ENCODE measurements at places on chromosomes 7 and 10. TPM values are rescaled to one million over a fixed set of nuclear protein-coding genes. Genes with fewer than 3 reads are reported as not detected.

GRCh38 chr7:45092100-45092930 is 3.5 kb upstream of the NACAD start:
- H3K4me3 ChIP-seq = no peak overlapping the region
- peaks cover 5% of the 10 kb centered on the region for H3K4me1 ChIP-seq

- H3K4me1 ChIP-seq = peaks cover 7% of the 10 kb centered on the region
- H3K4me3 ChIP-seq = no peak overlapping the region
- no peak for DNase-seq
Measured at GRCh38 chr10:47081264-47081663, 170.0 kb downstream of the PTPN20 start.

GRCh38 chr7:125605241-125605640 is 675.6 kb upstream of the POT1 start:
- H3K27ac ChIP-seq = no peak overlapping the region
- no peaks in the 10 kb centered on the region for H3K36me3 ChIP-seq
- no peaks in the 10 kb centered on the region for H3K27me3 ChIP-seq
- DNase-seq = no peak
- no peak overlapping the region for H3K4me3 ChIP-seq
- peaks cover 15% of the 10 kb centered on the region for H3K4me1 ChIP-seq

- peaks cover 4% of the 10 kb centered on the region for H3K36me3 ChIP-seq
- peaks cover 16% of the 10 kb centered on the region for H3K4me1 ChIP-seq
- H3K4me3 ChIP-seq = peak overlapping the region; percentile 27
- H3K27ac ChIP-seq = no peak overlapping the region
- DNase-seq = no peak
Measured at GRCh38 chr7:128792471-128793180, 858 bp downstream of the CCDC136 start.

DNA sequence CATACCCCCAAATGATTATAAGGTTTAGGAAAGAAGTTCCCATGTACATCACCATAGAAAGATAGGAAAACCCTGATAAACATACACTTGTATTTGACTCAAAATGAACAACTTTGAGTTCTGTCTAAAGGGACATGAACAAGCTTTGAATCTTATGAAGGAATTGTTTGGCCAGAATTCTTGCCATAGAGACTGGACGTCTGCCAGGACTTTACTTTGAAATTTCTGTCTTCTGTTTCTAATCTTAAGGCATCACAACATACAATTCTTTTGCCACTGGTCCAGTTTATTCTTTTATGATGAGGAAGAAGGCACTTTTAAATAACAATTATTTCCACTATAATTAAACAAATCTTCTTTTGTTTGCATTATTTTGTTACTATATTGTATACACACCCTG is 26.2 kb upstream of the CYP26C1 start:
- H3K4me3 ChIP-seq = no peak overlapping the region
- H3K27ac ChIP-seq = no peak overlapping the region
- H3K36me3 ChIP-seq = no peaks in the 10 kb centered on the region
- peaks cover 49% of the 10 kb centered on the region for H3K4me1 ChIP-seq

DNA sequence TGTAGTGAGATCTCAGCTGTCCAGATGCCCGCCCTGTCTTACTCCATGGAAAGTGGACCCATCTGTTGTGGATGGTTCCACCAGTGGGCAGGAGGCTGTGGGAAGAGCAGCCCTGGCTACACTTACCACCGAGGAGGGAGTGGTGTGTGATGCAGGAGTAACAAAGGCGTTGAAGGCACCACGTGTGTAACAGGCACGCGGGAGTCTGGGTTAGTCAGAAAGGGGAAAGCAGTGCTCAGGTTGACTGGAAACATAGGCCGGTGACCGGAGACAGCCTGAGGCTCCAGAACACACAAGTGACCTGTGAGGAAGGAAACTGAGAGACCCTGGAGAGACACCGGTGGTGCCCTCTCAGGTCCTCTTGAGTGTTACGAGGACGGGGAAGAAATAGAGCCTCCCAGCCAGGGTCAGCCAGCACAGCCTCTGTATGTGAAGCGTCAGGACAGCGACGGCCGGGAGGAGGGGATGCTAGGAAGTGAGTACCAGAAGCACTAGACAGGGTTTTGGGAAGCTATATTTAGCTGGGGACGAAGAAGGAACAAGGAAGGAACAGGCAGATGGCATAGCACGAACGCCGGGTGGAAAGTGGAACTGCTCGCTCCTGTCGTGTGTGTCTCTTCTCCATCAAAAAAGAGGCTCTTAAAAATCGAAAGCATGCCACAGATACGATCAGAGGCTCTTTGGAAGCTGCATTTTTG is 51.7 kb downstream of the DAGLB start:
- peaks cover 71% of the 10 kb centered on the region for H3K4me1 ChIP-seq
- peaks cover 15% of the 10 kb centered on the region for H3K36me3 ChIP-seq
- H3K27ac ChIP-seq = peak overlapping the region; percentile 50
- DNase-seq = no peak
- H3K27me3 ChIP-seq = no peaks in the 10 kb centered on the region
- no peak overlapping the region for H3K4me3 ChIP-seq

- H3K36me3 ChIP-seq = no peaks in the 10 kb centered on the region
- no peaks in the 10 kb centered on the region for H3K4me1 ChIP-seq
- no peak overlapping the region for H3K4me3 ChIP-seq
Measured at GRCh38 chr7:17029150-17029549, 147.4 kb upstream of the AGR3 start.

Gene PPP1R17
- not detected for total RNA-seq

DNA sequence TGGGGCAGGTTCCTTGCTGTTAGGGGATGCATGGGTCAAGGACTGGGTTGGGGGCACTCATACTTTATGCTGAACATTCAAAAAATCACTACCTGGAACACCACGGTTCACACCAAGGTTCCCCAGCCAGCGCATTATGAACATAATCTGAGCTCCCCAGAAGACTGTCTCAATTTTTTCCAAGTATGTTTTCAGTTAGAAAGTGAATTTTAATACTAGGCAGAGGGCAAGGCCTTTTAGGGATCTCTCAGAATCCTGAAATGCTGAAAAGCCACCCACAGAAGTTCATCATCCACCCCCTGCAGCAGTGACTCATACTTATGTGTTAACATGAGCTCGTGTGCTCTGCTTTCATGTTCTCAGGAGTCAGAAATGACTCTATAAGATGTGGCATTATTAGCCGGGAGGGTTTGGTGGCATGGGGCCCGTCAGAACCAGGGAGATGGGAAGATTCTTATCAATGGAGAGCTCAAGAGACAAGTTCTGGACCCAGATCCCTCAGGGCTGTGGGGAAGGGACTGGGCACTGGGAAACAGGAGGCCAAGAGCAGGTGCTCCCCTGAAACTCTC is 185.2 kb upstream of the ITGB1 start:
- no peak for DNase-seq
- peaks cover 14% of the 10 kb centered on the region for H3K4me1 ChIP-seq
- no peaks in the 10 kb centered on the region for H3K27me3 ChIP-seq
- H3K4me3 ChIP-seq = no peak overlapping the region
- no peaks in the 10 kb centered on the region for H3K36me3 ChIP-seq

Gene TSPAN33
- total RNA-seq = 5.7 TPM

DNA sequence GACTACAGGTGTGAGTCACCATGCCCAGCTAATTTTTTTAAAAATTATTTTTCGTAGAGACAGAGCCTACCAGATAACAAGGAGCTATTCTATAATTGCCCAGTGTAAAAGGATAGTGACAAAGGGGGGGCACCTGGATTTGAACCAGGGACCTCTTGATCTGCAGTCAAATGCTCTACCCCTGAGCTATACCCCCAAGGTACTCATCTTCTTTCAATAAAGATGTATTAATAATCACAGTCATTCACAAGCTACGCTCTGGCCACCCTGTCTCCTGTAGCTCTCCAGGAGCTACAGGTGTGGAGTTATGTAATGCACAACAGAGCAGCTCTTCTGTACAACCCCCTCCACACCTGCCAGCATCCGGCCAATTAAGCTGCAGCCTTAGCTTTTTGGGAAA is 83.5 kb downstream of the ZNF777 start:
- no peaks in the 10 kb centered on the region for H3K4me1 ChIP-seq
- DNase-seq = no peak
- no peak overlapping the region for H3K27ac ChIP-seq
- H3K27me3 ChIP-seq = peaks cover 6% of the 10 kb centered on the region

DNA sequence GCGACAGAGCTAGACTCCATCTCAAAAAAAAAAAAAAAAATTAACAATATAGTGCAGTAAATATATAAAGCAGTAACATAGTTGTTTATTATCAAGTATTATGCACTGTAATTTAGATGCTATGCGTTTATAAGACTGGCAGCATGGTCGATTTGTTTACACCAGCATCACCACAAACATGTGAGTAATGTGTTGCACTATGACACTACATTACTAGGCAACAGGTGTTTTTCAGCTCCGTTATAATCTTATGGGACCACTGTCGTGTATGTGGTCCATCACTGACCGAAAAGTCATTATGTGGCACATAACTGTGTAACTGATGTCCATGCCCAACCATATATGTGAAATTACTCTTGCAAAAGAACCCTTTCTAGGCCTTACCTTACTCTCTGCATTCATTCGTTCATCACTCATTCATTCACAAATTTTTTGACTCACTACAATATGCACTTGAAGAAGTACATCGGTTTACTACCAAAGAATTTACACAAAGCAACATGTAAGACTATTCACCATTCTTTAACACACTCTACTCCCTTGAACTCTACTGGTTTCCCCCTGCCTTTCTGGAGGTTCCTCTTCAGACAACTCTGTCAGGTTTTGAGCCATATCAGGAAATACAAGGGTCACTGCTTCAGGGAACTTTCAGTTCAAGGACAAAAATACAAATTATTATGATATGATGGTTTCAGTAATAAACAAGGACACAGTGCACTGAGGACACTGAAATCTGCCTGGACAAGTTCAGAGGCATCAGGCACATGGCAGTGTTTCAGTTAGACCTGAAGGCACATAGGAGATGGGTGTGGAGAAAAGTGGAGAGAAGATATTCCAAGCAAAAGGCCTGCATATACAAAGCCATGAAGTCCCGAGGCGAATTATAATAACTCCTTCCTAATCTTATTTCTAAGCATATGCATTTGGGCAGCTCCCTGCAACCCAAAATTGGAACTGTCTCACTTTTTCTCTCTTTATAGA is 17.4 kb downstream of the ITGB1 start:
- peak overlapping the region; percentile 15 for H3K4me3 ChIP-seq
- H3K4me1 ChIP-seq = peaks cover 77% of the 10 kb centered on the region
- peak overlapping the region; percentile 95 for H3K27ac ChIP-seq
- H3K27me3 ChIP-seq = no peaks in the 10 kb centered on the region

GRCh38 chr7:69395061-69395714 is 203.1 kb upstream of the AUTS2 start:
- no peaks in the 10 kb centered on the region for H3K27me3 ChIP-seq
- DNase-seq = no peak
- H3K27ac ChIP-seq = peak overlapping the region; percentile 89
- no peak overlapping the region for H3K4me3 ChIP-seq

DNA sequence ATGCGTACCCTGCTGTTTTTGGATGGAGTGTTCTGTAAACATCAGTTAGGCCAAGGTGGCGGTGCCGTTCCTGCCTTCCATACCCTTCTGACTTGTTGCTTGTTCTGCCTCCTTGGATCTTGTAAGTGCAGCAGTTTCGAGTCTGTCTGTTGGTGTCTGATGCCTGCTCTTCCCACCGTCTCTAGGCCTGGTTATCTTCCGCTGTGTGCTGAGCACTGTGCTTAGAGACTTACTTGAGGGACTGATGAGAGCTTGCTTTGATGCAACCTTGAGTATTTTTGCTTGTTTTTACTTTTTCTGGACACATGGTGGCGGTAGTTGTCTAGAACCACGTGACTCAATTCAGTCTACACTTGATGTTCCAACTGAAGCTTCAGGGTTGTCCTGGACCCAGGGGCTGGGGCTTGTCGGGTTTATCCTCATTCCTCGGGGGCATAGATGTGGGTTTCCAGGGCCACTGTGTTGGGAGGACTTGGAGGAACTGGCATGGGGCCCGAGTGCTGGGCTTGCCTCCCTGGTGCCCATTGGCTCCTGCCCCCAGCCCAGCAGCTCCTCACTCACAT is 14.4 kb upstream of the SPRN start:
- no peaks in the 10 kb centered on the region for H3K27me3 ChIP-seq
- no peak for DNase-seq
- peaks cover 7% of the 10 kb centered on the region for H3K36me3 ChIP-seq
- H3K4me1 ChIP-seq = no peaks in the 10 kb centered on the region
- no peak overlapping the region for H3K27ac ChIP-seq

DNA sequence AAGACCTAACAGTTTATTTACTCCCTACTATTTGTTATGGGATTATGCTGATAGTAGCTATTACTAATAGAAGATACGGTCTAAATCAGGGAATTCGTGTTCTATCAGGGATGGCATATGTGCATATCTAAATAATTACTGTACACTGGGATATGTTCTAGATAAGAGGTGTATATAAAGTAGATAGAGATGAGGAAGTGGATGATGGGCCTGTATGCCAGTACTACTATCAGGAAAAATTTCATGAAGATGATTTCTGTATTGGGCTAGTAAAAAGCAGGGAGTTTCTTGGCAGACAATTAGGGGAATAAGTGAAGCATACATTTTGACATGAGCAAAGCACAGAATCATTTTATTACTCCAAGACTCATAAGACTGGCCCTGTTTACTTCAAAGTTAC is 26.2 kb downstream of the PTPN12 start:
- no peaks in the 10 kb centered on the region for H3K36me3 ChIP-seq
- no peaks in the 10 kb centered on the region for H3K27me3 ChIP-seq
- H3K4me1 ChIP-seq = peaks cover 54% of the 10 kb centered on the region
- H3K4me3 ChIP-seq = no peak overlapping the region
- DNase-seq = no peak

GRCh38 chr7:57646901-57647246 is 196.9 kb downstream of the ZNF716 start:
- no peaks in the 10 kb centered on the region for H3K4me1 ChIP-seq
- DNase-seq = no peak
- H3K27me3 ChIP-seq = no peaks in the 10 kb centered on the region
- H3K36me3 ChIP-seq = peaks cover 6% of the 10 kb centered on the region
- H3K27ac ChIP-seq = no peak overlapping the region

GRCh38 chr7:142485617-142486226 is 227.9 kb upstream of the PRSS58 start:
- H3K4me3 ChIP-seq = no peak overlapping the region
- no peaks in the 10 kb centered on the region for H3K4me1 ChIP-seq
- DNase-seq = no peak
- peaks cover 30% of the 10 kb centered on the region for H3K27me3 ChIP-seq
- H3K36me3 ChIP-seq = no peaks in the 10 kb centered on the region
- H3K27ac ChIP-seq = no peak overlapping the region

GRCh38 chr7:158829021-158829341 is 328 bp downstream of the ESYT2 start:
- H3K4me1 ChIP-seq = peaks cover 36% of the 10 kb centered on the region
- H3K27ac ChIP-seq = peak overlapping the region; percentile 96
- no peak for DNase-seq
- peak overlapping the region; percentile 87 for H3K4me3 ChIP-seq
- no peaks in the 10 kb centered on the region for H3K27me3 ChIP-seq

DNA sequence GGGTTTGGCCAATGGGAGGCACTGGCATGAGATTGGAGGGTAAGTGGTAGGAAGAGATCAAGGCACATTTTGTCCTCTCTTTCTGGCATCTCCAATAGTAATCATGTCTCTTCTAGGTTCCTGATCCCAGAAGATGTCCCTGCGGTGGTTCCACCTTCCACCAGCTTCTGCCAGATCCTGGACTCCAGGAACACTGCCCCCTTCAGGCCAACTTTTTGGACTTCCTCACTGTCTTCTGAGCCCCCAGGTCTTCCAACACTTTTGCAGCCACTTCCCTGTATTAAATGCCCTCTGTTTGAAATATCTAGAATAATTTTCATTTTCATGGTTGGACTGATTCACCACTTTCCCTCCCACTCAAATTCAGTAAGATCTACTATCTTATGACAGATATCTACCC is 60.9 kb downstream of the BAMBI start:
- no peaks in the 10 kb centered on the region for H3K27me3 ChIP-seq
- no peaks in the 10 kb centered on the region for H3K36me3 ChIP-seq
- H3K4me3 ChIP-seq = no peak overlapping the region
- H3K4me1 ChIP-seq = peaks cover 6% of the 10 kb centered on the region
- no peak overlapping the region for H3K27ac ChIP-seq

Gene GPR37
- 1.6 TPM for total RNA-seq

Gene HNRNPA2B1
- total RNA-seq = 313 TPM

Gene ATG9B
- not detected for total RNA-seq

Gene KCNH2
- 0.19 TPM for total RNA-seq

Gene EEPD1
- total RNA-seq = 4.8 TPM

Gene SFRP4
- 0.41 TPM for total RNA-seq

Measured in chondrocyte (in vitro differentiated cells).